Mucosa of descending colon (tissue), 3 donors: ENCODE measurements at places on chromosomes 13 and 19.

DNA sequence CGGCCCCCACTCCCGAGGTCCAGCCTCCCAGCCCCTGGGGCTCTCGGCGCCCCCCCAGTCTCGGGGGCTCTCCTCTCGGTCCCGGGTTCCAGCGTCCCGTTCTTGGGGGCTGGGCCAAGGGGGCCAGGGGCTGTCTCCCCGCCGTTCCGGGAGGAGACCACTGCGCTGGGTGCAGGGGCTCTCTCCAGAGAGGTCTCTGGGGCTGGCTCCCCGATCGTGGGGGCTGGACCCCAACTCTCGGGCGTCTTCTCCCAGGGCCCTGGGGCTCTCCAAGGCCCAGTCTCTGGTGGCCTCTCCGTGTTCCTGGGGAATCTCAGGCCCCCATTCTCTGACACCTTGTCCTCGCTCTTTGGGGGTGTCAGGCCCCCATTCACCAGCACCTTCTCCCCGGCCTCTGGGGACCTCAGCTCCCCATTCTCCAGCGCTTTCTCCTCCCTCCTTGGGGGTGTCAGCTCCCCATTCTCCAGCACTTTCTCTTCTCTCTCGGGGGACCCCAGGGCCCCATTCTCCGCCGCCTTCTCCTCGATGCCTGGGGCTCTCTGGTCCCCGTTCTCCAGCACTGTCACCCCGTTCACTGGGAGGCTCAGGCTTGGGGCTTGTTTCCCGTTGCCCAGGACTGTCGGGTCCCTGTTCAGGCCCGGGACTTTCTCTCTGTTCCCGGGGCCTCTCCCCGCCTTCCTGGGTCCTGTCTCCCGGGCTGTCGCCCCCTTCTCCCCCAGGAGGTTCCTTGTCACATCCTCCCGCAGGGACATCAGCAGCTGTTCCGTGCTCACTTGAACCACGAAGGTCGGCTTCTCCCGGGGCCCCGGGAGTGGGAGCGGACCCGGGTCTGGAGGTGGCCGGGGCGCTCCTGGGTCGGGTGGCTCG, 13.7 kb downstream of the LMTK3 start:
- DNase-seq: no peak

GRCh38 chr13:72599178-72599743, 128.2 kb downstream of the MZT1 start:
- DNase-seq: no peak

GRCh38 chr19:11446652-11447301, 11.3 kb downstream of the PRKCSH start:
- DNase-seq: peak; percentile 57

DNA sequence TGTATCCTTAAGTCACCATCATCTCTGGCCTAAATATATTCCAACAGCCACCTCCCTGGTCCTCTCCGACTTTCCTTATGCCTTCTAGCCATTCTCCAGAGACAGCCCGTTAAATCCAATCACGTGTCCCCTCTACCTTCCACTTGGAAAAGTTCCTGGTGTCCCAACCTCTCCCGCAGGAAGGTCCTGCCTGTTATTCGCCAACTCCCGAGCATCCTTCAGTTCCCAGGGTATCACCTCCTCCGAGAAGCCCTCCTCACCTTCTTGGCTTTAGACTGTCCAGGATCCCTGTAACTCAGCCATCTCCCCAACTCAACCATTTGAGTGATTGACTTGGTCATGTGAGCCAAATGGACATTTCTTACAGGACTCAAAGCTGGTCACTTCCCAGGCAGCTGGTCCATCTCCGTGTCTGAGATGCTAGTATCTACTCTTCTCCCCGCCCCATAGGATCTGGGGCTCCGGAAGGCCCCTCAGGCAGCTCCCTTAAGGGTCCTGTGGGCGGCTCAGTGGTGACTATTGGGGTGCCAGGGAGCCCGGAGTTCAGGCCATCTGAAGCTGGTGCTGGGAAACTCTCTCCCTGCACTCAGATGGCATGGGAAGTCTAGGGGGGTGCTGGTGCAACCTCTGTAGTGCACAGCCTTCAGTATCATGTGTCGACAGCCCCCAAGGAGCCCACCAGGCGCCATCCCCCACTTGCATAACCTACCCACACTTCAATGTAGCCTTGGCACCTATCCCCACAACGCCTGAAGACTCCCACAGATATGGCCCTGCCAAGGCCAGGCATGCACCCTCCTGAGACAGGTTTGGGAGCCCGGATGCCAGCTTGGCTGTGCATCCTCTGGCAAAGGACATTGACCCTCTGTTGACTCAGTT, 27.9 kb upstream of the NANOS3 start:
- peak; percentile 41 for DNase-seq

GRCh38 chr13:50843257-50844083, at the start of gene DLEU7:
TSS of gene DLEU7 (minus strand) at chr13:50843692. CDS start at chr13:50843646, 46 bp downstream.
- DNase-seq: no peak

DNA sequence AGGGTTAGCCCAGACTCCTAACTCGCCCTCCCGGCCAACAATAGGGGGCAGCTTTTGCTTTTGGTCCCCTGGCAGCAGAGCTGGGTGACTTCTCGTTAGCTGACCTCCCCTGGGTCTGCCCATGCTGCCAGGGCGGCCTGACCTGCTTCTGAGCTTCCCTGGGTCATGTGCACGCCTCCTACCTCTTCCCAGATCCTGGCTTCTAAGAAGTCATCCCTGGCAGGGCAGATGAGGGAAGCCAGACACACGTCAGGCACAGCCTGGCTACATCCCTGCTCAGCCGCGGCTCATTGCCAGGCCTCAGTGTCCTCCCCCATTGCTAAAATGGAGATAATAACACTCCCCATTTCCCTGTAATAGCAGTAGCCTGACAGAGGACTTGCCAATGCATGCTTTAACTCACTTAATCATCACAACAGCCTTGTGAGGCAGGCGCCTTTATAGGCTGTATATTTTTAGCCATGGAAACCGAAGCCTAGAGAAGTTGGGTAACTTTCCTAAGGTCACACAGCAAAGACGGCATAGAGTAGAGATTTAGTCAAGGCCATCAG, 2.1 kb downstream of the KCNK6 start:
- no peak for DNase-seq

DNA sequence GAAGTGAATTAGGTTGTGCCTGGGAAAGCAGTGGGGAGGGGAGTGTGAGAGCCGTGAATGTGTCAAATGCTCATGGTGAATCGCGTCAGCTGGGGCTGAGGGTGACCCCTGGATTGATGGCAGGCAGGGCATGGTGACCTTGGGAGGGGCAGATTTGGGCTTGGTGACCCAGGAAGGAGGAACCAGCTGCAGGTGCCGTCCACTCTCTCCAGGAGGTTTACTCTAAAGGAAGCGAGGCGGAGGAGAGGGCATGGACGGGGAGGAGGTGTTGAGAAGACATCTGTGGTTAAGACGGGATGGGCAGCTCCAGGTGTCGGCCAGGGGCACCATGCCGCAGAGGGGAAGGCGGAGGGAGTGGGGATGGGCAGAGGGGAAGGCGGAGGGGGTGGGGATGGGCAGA, 28.7 kb downstream of the TMEM255B start:
- DNase-seq: no peak

DNA sequence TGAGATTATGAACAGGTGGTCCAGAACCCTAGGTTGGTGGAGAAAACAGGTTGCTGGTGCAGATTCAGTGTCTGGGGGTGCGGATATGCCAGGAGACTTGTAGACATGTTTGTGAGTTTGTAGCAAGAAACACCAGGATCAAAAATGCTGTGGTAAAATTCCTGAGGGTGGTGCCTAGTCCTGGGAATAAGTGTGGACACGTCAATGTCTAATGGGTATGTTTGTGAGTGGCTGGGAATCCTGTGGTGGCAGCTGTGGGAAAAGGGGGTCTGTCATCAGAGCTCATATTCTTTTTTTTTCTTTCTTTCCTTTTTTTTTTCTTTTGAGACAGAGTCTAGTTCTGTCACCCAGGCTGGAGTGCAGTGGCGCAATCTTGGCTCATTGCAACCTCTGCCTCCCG, 7.2 kb downstream of the ZNF708 start:
- DNase-seq: no peak

GRCh38 chr13:30091691-30092090, 215.7 kb downstream of the KATNAL1 start:
- DNase-seq: no peak

- DNase-seq: no peak
These were observed 247.0 kb upstream of the NBEA start for GRCh38 chr13:34695063-34695462.

DNA sequence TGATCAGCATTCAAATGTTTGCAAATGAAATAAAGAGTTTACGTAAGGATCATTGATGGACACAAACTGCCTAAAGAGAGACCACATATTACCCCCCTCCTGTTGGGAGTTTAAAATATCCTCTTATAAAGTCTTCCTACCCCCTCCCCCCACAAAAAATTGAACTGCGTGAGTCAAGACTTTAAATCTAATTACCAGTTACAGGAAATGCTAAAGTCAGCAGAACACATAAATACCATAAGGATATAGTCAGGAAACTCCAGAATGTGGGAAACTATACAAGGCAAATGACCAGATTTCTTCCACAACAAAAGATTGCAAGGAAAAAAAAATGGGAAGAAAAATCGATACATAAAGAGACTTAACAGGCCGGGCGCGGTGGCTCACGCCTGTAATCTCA, 44.4 kb upstream of the FARP1 start:
- no peak for DNase-seq

DNA sequence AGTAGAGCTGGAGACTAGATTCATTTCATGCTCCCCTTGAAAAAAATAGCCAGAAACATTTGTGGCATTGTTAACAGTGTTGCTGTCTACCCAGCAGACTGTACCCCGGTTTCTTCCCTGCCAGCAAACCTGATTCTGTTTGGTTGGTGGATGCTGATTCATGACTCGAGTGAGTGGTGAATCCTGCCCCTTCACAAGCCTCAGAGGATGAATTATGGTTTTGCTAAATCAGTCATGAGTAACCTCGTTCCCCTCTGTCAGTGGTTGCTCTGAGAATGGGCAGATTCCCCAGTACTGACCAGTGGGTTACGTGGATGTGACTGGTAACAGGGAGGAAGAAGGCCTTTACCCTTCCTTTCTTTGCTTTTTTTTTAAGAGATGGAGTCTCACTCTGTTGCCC, 10.1 kb downstream of the NLRP12 start:
- no peak for DNase-seq

DNA sequence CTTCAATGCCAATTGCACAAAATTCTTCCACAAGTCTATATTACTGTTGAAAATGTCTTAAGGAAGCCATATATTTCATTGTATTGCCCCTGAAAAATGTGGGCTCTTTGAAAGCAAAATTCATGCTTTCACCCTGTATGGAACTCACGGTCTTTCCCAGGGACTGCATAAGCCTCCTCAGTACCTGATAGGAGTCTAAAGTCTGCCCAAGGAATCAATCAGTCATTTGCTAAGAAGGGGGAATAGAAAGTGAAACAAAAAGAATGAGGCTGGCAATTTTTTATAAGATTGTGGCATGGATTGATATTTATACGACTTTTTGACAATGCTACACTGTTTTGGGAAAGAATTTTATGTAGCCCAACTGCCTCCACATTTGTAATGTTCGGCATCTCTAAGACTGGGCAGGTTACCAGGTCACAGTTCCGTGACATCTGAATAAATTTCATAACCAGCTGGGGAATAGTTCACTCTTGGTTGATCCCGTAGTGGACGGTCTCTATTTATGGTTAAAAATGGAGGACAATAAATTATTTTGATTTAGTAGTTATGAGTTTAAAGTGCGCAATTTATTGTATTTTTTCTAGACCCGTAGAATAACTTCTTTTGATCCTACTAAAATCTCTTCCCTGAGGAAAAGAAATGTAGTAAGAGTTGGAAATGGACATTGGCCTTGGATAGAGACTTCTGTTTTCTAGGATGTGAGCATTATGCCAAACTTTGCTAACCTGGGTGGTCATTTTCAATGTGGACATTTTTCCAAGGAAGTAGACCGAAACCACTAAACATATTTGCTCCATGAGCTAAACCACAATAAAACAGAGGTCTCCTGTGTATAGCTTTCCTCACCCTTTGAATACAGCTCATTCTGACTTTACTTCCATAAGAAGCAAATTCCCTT, 1585.4 kb downstream of the EFNB2 start:
- no peak for DNase-seq

DNA sequence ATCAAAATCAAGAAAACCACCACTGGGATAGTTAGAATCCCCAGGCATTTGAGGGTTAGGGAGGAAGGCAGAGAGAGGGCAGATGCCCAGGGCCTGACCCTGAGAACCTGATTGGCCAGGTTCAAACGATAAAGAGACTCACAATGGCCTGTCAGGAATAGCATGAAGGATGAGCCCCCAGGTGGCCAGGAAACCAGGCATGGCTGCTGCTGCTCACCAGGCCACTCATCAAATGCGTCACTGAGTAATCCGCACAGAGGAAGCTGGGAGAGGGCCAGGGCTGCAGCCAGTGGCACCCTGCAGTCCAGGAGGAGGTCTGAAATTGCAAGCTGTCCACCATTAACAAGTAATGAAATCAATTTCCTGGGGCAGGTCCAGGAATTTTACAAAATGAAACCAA, 111.3 kb downstream of the KATNAL1 start:
- no peak for DNase-seq
